ENCODE measurements at places on chromosomes 2 and 18.

DNA sequence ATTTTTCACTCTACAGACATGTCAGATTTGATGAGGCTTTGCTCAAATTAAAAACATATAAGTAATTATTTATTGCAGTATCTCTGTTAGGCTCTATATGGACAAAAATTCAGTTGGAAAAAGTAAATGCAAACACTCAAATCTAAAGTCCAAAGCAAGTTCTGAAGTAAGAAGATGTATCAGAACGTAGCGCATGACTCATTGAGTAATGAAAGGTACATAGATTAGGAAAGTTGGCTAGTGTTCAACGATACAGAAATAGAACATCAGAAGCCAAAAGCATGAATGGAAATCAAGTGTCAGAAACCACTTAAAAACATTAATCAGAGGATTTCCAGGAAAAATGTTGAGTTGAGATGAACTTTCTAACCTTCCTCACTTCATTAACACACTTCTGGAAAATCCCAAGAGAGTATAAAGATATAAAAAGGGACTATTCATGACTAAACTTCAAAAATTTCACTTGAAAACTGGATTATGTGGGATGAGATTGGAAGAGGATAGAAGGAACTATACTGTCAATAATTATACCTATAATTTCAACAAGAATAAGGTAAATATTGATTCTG is 494.1 kb downstream of the LRRTM4 start:
- no peak for DNase-seq

DNA sequence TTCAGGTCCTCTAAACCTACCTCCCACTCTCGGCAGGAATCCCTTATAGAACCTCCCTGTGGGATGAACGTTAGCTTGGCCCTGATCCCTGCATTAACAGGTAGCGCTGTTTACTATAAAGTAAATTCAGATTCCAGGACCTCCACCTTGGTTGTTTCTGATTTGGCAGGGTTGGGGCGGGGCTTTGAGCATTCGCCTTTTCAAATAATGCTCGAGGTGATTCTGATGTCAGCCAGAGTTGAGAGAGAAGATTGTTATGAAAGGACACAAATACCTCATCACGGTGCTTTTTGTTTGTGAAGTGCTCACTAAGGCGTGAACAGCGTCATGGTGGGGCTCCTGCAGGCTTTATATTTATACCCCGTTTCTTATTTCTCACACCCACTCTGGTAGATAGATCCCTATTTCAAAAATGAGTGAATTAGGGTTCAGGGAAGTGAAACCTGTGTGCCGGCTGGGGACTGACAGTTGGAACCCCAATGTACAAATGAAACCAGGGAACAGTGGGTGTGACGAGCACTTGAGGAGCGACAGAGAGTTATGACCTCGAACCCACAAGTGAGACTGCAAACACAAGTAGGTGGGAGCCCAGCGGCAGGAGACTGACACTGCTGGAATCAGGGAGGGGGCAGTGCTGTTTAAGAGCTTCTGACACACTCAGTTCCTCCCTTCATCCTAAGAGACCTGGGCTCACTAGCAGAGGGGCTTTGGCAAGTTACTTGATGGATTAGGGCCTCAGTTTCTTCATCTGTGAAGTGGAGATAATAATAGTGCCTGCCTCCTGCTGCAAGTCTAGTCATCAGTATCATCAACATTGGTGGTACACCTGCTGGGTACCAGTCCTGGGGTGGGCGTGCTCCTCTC is 14.2 kb upstream of the CXCR4 start:
- no peak for DNase-seq

DNA sequence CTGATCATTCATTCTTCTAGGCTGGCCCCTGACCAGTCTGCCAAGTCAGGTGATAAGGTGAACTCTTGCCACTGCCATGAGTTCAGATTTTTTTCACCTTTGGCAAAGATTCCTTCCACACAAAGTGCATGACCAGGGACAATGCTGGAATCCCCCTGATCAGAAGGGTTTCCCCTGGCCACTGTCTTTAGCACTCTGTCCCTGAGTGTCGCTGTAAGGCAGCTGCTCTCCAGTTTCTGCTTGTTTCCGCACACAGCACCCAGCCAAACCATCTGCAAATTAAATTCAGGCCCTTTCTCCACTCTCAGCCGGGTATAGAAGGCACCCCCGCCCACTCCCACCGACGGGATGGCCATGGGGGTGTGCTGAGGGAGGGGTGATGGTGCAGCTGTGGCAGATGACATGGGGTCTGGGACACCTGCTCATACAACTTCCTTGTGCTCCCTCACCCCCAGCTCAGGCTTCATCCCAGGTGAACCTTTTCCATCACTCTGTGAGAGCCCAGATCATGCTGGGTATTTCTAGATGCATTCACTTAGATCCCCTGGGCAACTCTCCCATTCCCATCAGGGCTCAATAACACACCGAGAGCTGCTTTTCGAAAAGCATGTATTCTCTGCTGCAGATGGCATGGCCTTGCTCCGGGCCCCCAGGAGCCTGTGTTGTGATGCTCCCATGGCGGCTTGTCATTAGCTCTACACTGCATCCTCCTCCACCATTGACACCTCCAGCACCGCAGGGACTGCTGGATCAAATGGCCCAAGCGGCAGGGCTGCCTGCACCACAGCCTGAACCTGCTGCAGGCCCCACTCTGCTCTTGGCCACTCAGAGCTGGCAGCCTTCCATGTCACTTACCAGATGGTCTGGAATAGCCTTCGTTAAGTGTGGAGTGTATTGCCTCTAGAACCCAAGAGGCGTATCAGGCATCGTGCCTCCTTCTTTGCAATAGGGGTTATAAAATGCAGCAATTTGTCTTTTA is 52.3 kb upstream of the ROCK2 start:
- no peak for DNase-seq

DNA sequence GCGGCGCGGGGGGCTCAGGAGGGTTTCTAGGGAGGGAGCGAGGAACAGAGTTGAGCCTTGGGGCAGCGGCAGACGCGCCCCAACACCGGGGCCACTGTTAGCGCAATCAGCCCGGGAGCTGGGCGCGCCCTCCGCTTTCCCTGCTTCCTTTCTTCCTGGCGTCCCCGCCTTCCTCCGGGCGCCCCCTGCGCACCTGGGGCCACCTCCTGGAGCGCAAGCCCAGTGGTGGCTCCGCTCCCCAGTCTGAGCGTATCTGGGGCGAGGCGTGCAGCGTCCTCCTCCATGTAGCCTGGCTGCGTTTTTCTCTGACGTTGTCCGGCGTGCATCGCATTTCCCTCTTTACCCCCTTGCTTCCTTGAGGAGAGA is 5.2 kb downstream of the PROC start:
- DNase-seq = no peak

- DNase-seq = no peak
Measured at GRCh38 chr2:34656632-34657031, 1057.5 kb upstream of the FAM98A start.

DNA sequence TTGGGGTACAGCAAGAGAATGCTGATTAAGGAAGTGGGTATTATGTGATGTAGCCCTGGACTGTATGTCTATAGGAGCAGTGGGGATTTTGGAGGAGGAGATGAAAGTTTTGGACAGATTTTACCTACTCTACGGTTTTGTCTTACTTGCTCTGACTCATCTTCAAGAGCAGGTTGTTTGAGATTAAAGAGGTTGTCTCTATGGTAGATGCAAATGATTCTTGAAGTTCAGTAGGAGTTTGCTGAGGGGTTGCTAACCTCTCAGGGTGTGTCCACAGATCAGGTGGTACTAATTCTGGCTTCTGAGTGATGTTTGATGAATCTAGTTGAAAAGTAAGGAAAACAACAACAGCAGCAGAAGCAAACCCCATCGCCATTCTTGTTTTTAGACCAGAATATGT is 9.7 kb upstream of the SERPINB12 start:
- DNase-seq = no peak

- DNase-seq = no peak
Measured at GRCh38 chr18:64668461-64668962, 519.6 kb upstream of the LINC00305 start.

GRCh38 chr2:151552287-151552686 is 142.6 kb downstream of the RIF1 start:
- DNase-seq = no peak

GRCh38 chr18:50268022-50268747 is 1.9 kb upstream of the CFAP53 start:
- peak; percentile 59 for DNase-seq

GRCh38 chr18:79300413-79300812 is 95.3 kb upstream of the NFATC1 start:
- DNase-seq = no peak

- DNase-seq = no peak
Measured at GRCh38 chr2:184814421-184814820, 216.1 kb downstream of the ZNF804A start.

DNA sequence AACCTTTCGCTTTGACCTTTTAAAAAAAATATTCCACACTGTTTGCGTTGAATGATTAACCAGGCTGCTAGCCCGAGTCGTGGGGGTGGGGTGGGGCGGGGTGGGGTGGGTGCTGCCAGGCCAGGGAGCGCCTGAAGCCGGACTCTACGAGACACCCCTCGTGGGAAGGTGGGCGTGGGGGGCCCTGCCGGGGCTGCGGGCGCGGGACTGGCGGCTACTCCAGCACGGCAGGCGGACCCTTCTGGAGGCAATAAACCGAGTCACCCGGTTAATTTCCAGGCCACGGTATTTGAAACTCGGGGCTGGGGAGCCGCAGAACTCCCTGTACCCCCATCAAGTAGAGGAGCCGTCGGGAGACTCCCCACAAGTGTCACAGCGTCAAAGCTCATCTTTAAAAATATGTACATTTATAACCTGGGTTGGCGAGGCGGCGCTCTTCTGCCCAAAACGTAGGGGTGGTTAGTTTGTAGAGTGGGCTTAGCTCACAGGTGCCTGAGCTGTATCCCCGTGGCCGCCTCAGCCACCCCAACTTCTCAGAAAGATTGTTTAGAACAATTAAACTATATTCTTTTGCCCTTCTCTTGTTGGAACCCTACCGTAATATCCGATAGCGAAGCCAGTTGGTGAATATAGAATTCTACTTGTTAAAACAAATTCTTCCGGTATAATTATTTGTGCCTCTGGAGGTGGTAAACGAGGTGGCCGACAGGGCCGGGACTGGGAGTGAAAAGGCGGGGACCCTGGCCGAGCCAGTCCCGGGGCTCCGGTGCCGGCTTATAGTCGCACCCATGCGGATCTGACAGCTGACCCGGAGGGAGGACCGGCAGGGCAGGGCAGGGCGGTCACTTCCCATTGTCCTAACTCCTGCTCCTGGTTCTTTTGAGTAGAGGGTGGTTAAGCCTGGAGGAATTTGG is 1.4 kb downstream of the B3GNT2 start:
- DNase-seq = no peak

DNA sequence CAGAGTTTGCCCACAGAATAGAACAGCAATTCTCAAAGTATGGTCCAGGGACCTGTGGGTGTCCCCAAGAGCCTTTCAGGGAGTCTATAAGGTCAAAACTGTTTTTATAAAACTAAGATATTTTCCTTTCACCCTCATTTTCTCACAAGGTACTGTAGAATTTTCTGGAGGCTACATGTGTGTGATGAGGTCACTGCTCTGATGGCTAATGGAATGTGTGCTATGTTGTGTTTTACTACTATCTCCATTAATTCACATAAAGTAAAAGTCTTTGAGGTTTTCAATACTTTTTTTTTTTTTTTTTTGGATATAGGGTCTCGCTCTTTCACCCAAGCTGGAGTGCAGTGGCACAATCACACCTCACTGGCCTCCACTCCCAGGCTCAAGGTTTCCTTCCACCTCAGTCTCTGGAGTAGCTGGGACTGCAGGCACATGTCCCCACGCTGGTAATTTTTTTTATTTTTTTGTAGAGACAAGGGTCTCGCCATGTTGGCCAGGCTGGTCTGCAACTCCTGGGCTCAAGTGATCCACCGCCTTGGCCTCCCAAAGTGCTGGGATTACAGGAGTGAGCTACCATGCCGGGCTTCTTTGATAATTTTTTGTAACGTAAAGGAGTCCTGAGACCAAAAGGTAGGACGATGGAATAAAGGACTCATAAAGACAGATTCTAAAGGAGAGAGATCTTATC is 1.8 kb downstream of the TRABD2A start:
- DNase-seq = peak; percentile 55

GRCh38 chr18:5841518-5841917 is 53.8 kb downstream of the TMEM200C start:
- DNase-seq = no peak

DNA sequence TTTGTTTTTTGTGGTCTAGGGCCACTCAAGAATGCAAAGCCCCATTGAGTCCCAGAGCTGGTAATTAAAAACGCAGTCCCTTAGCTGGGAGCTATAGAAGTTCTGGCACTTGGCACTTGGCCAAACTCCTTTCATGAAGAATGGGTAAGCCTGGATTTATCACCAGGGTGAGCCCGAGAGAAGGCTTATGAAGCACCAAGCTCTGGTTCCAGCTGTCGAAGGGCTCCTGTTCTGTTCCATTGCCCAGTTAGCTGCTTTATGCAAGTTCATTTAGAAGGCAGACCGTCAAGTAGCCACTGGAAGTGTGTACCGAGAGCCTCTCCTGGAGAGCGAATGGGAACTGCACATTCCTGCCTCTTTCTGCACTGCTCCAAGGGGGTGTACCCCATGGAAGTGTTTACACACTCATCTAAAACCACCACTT is 14.2 kb downstream of the ECEL1 start:
- DNase-seq = no peak

DNA sequence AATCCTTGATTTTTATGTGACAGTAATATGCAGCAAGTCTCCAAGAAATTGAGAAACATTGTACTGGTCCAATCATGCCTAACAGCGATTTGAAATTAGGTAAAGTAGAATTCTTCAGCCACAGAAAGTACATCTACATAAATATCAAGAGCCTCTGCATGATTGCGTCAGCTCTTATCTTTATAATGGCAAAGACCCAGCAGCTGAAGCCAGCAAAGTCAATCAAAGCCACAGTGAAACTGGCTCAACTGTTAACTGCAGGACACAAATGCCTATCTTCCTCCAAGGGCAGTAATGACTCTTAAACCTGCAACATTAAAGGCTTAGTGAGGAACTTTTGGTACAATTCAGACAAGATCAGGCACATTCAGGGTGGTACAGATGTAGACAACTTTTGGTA is 102.5 kb downstream of the BARD1 start:
- DNase-seq = no peak

GRCh38 chr2:39606585-39606984 is 59.1 kb upstream of the TMEM178A start:
- DNase-seq = no peak

DNA sequence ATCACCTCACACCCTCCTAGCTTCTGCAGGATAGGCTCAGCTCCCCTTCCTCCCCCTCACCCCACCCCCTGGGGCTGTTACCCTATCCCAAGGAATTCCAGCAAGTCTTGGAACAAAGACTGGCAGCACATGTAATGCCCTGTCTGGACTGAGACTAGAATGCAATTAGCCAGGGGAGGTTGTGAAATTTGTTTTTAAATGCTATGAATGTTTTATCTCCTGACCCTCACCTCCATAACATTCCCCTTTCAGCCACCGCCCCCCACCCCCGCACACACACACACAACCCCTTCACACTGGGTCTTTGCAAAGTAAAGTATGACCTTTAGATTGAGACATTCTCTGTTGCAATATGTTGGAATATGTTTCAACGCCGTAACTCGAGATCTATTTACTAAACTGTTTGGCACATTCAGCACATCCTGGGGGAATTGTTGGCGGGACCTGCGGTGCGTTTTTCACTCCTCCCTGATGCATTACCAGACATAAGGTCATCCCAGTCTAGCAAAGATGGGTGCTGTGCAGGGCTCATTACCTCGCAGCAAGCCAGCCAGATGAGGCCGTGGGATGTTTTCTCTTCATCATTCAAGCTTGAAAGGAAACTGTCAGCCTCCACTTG is 290.7 kb upstream of the SLC14A2 start:
- peak; percentile 97 for DNase-seq
